Activated CD4-positive, alpha-beta memory T cell treated with anti-CD3 and anti-CD28 coated beads, Interleukin-2, amount 10 ng/mL, durations not matched to agents 7 days and 5 days (primary cell): ENCODE measurements at places on chromosomes 1 and 21. TPM values are rescaled to one million over a fixed set of nuclear protein-coding genes. Genes with fewer than 3 reads are reported as not detected.
A peak's percentile ranks its signal among the peaks of the same experiment; 100 is the strongest.

- H3K27ac ChIP-seq, result no peak overlapping the region
- no peak for DNase-seq
- no peaks in the 10 kb centered on the region for H3K27me3 ChIP-seq
- H3K36me3 ChIP-seq, result no peaks in the 10 kb centered on the region
Measured at GRCh38 chr1:178023181-178023618, 53.3 kb upstream of the SEC16B start.

DNA sequence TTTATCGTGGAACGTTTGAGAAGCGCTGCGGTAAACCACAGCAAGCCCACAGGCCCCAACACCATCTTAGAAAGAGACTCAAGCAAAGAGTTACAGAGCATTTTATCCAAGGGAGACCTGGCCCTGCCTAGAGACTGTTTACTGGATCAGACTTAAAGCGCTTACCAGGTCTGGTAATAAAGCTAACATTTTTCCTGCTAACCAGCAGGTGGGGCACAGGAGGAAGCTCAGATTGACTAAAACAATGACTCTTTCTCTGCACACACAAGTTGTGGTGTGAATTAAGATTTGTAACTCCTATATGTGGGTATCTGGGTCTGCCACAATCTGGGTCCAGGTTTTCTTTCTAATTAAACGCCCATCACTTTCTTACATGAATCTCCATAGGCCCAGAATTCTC is 136.5 kb upstream of the ETS2 start:
- H3K27me3 ChIP-seq, result peaks cover 5% of the 10 kb centered on the region
- no peaks in the 10 kb centered on the region for H3K36me3 ChIP-seq
- no peak overlapping the region for H3K4me3 ChIP-seq
- H3K27ac ChIP-seq, result no peak overlapping the region
- H3K4me1 ChIP-seq, result no peaks in the 10 kb centered on the region

DNA sequence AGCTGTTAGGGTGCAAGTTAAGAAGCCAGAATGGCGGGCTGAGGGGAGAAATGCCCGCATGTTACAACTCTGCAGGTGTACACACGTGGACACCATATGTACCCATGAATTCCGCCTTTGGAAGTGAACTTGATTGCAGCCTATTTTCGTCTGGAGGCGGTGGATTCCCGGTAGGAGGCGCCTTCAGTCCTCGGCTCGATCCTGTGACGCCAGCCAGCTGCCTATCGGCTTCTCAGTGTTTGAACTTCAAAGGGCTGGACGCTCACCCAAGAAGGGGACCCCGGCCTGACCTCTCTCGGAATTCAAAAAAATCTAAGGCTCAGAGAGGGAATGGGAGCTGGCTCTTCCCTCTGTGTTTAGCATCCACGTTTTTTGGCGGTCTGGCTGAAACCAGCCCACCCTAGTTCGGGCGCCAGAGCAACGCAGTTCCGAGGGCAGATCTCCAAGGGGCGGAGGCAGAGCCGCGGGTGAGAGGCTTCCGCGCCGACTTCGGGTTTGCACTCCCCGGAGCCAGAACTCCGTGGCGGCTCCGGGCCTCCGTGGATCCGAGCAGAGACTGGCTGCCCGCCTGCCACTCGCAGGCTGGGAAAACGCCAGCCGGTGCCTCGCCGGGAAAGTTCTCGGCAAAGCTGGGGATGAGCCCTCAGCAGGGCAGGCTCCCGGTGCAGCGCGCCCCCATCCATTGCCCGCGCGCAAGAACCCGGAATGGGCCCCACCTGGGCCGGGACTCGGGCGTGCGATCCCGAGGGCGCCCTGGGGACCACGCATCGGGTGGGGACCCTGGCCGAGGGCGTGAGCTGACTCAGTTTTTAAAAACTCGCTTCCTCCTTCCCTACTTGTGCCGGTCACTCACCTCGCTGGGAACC is 996 bp upstream of the TMEM51 start:
- H3K4me3 ChIP-seq, result no peak overlapping the region
- peaks cover 60% of the 10 kb centered on the region for H3K27me3 ChIP-seq
- no peak overlapping the region for H3K27ac ChIP-seq

UBASH3A gene
- 70.6 TPM for total RNA-seq

- DNase-seq, result no peak
- H3K4me1 ChIP-seq, result no peaks in the 10 kb centered on the region
- no peak overlapping the region for H3K27ac ChIP-seq
Measured at GRCh38 chr1:90580176-90580575, 136.9 kb downstream of the BARHL2 start.

GRCh38 chr1:81920245-81920740 is 119.6 kb downstream of the ADGRL2 start:
- no peak overlapping the region for H3K27ac ChIP-seq
- no peaks in the 10 kb centered on the region for H3K27me3 ChIP-seq
- no peaks in the 10 kb centered on the region for H3K36me3 ChIP-seq

DNA sequence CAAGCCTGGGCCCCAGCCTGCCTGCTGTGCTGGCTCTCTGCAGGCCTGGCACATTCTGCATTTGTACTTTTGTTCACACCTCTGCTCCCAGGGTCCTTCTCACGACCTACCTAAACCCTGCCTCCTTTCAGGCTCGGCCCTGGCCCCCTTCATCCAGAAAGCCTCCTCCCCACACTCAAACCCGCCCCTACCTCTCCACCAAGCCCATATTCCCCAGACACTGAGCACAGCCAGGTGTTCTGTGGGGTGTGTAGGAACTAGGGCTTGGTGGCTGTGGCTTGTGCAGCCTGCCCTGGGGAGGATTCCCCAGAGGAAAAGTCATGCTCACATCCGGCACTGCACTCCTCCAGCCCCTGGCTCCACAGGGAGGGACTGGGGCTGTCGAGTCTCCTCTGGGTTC is 8.2 kb upstream of the MIXL1 start:
- no peaks in the 10 kb centered on the region for H3K4me1 ChIP-seq
- no peaks in the 10 kb centered on the region for H3K36me3 ChIP-seq
- DNase-seq, result no peak
- H3K27ac ChIP-seq, result no peak overlapping the region
- no peak overlapping the region for H3K4me3 ChIP-seq

DNA sequence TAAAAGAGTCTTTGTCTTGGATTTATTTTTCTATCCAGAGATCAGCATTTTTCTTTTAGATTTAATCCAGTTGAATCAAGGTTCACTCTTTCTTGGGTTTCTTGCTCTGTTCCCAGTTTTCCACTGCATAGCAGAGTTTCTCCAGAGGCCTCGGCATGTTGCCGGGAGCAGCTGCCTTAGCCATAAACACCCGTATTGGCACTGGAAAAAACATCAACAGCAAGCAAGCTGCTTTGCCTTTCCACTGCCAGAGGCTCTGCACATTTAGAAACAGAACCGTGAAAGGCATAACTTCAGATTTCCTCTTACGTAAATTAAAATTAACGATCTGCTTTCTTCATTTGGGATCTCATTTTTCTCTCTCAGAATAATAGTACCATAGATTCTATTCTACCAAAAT is 181.8 kb upstream of the L1TD1 start:
- no peak for DNase-seq
- H3K4me3 ChIP-seq, result no peak overlapping the region
- H3K36me3 ChIP-seq, result no peaks in the 10 kb centered on the region
- no peak overlapping the region for H3K27ac ChIP-seq

DNA sequence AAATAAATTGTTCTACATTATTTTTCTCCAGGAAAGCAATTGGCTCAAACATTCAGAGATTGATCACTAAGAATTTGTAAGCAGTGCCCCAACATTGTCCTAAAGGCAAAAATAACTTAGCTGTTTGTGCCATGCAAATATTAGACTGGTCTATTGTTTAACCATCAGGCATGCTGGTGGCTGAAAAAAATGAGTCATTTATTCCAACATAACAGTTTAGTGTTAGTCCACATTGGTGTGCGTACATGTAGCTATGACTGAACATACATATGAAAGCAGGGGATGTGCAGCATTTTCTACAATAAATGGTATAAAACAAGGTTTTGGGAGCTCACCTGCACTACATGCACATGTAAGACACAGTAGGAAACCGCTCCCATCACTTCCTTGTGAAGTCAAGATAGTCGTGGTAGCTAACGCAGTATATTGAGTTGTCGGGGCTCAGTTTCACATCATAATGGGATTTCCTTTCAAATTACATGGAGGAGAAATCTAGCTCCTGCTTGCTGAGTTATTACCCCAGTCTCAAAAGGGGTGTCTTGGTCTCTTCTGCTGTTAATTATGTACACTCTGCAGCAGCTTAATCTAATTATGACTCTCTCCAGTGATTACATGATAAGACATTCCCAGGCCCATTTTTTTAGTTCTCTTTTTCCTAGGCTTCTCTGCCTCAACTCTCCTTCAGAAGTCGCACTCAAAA is 199.4 kb downstream of the LYPLAL1 start:
- no peak overlapping the region for H3K27ac ChIP-seq
- H3K36me3 ChIP-seq, result no peaks in the 10 kb centered on the region
- no peaks in the 10 kb centered on the region for H3K4me1 ChIP-seq
- H3K27me3 ChIP-seq, result peaks cover 5% of the 10 kb centered on the region
- no peak overlapping the region for H3K4me3 ChIP-seq

DNA sequence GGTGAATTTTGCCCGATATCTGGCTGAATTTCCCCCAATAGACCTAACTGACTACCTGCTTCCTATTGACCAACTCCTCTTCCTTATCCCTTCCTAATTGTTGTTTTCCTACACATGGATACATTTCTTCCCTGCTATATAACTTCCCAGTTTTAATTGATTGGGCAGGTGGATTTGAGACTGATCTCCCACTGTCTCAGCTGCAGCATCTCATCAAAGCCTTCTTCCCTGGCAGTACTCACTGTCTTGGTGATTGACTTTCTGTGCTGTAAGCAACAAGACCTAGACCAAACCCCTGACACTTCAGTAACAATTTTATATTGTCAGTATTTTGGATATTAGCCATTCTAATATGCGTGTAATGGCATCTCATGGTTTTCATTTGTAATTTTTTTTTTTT is 11.3 kb upstream of the PLA2G2A start:
- DNase-seq, result no peak
- H3K36me3 ChIP-seq, result no peaks in the 10 kb centered on the region
- H3K27me3 ChIP-seq, result peaks cover 57% of the 10 kb centered on the region
- H3K4me3 ChIP-seq, result no peak overlapping the region
- no peak overlapping the region for H3K27ac ChIP-seq
- peaks cover 3% of the 10 kb centered on the region for H3K4me1 ChIP-seq

- H3K4me1 ChIP-seq, result no peaks in the 10 kb centered on the region
- no peak overlapping the region for H3K27ac ChIP-seq
- no peaks in the 10 kb centered on the region for H3K27me3 ChIP-seq
- DNase-seq, result no peak
- H3K4me3 ChIP-seq, result no peak overlapping the region
- H3K36me3 ChIP-seq, result no peaks in the 10 kb centered on the region
Measured at GRCh38 chr1:238606457-238606856, 715.7 kb upstream of the ZP4 start.

DNA sequence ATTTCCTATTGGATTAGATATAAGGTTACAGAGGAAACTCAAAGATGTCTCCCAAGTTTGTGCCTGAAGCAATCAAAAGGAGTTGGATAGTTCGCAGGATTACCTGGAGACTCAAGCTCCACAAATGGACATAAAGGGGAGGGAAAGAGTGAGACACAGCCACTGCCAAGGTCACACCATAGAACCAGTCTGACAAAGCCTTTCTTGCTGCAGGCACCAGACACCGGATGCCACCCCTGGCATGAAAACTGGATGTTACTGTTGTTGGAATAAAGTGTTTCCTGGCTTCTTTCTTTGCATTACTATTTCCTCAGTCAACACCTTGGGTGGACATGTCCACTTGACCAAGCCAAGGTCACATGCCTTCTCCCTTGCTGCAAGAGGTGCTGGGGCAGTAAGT is 70.6 kb downstream of the SNRPE start:
- H3K4me3 ChIP-seq, result no peak overlapping the region
- H3K4me1 ChIP-seq, result peaks cover 27% of the 10 kb centered on the region
- peaks cover 6% of the 10 kb centered on the region for H3K27me3 ChIP-seq

DNA sequence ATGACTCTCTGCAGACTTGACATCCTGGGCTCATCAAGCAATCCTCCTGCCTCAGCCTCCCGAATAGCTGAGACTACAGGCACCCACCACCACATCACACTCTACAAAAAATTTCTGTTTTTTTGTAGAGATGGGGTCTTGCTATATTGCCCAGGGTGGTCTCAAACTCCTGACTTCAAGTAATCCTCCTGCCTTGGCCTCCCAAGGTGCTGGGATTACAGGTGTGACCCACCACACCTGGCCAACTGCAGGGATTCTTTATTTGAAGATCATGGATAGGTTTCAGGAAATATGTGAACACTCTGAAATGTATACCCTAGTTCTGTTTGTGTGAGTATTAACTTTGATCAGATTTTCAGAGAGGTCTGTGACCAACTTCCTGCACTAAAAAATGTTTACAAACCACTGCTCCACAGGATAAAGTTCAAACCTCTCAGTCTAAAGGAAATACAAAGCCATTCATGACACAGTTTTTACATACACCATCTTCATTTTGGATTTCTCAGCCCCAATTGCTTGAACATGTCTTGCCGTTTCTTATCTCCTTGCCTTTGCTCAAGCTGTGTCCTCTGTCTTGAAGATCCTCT is 252.3 kb upstream of the FGGY start:
- H3K4me1 ChIP-seq, result peaks cover 35% of the 10 kb centered on the region
- H3K27me3 ChIP-seq, result no peaks in the 10 kb centered on the region
- DNase-seq, result no peak
- peaks cover 13% of the 10 kb centered on the region for H3K36me3 ChIP-seq
- peak overlapping the region; percentile 79 for H3K27ac ChIP-seq

ADCY10 gene
- 0.13 TPM for total RNA-seq

- H3K27ac ChIP-seq, result no peak overlapping the region
- H3K27me3 ChIP-seq, result no peaks in the 10 kb centered on the region
- no peak for DNase-seq
Measured at GRCh38 chr1:233019778-233020325, 69.4 kb downstream of the NTPCR start.

KCNK2 gene
- not detected for total RNA-seq

EDN2 gene
- not detected for total RNA-seq

DNA sequence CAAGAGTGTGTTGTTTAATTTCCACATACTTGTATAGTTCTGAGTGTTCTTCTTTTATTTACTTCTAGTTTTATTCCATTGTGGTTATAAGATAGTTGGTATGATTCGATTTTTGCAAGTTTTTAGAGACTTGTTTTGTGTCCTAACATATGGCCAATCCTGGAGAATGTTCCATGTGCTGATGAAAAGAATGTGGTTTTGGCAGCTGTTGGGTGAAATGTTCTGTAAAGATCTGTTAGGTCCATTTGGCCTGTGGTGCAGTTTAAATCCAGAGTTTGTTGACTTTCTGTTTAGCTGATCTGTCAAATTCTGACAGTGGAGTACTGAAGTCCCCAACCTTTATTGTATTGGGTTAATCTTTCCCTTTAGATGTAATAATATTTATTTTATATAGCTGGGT is 19.5 kb upstream of the TIPRL start:
- no peaks in the 10 kb centered on the region for H3K4me1 ChIP-seq
- H3K36me3 ChIP-seq, result peaks cover 5% of the 10 kb centered on the region
- H3K4me3 ChIP-seq, result no peak overlapping the region
